ENCODE measurements at places on chromosomes 11 and 22. TPM values are rescaled to one million over a fixed set of nuclear protein-coding genes. Genes with fewer than 3 reads are reported as not detected.
A peak's percentile ranks its signal among the peaks of the same experiment; 100 is the strongest.

The TMPRSS13 gene
- total RNA-seq = not detected

The TIMP3 gene
- 1,020 TPM for total RNA-seq

The MPZL2 gene
- not detected for total RNA-seq

The SESN3 gene
- total RNA-seq = 33.3 TPM

The ACR gene
- total RNA-seq = not detected

The PAK1 gene
- 44.2 TPM for total RNA-seq

The ABCG4 gene
- total RNA-seq = under 0.01 TPM

GRCh38 chr22:40004836-40005235 lies 10.1 kb downstream of the FAM83F start:
- peak; percentile 62 for DNase-seq

DNA sequence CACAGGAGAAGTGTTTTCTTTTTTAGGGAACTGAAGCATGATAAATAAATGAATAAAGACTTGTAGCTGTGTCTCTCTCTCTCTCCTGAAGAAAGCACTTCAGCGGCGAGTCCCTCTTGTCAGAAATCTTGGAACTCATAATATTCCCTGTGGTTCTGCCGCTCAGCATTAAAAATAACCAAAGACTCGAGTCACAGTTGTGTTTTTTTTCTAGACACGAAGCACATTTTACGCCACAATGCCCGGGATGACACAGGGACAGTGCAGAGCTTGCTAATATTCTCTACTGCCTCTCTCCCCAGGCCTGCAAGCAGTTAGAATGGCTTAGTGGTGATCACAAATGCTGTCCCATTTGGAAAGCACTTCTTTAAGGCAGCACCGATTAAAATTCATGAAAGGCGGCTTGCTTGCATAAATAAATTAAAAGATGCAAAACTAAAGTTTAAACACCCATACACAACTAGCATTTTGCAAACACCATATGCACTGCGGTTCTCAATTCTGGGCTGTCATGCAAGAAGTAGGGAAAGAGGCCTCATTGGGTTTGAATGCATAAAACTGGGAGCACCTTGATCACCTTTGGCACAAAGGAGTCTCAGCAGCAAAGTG lies 597.4 kb downstream of the SOX6 start:
- DNase-seq = no peak

DNA sequence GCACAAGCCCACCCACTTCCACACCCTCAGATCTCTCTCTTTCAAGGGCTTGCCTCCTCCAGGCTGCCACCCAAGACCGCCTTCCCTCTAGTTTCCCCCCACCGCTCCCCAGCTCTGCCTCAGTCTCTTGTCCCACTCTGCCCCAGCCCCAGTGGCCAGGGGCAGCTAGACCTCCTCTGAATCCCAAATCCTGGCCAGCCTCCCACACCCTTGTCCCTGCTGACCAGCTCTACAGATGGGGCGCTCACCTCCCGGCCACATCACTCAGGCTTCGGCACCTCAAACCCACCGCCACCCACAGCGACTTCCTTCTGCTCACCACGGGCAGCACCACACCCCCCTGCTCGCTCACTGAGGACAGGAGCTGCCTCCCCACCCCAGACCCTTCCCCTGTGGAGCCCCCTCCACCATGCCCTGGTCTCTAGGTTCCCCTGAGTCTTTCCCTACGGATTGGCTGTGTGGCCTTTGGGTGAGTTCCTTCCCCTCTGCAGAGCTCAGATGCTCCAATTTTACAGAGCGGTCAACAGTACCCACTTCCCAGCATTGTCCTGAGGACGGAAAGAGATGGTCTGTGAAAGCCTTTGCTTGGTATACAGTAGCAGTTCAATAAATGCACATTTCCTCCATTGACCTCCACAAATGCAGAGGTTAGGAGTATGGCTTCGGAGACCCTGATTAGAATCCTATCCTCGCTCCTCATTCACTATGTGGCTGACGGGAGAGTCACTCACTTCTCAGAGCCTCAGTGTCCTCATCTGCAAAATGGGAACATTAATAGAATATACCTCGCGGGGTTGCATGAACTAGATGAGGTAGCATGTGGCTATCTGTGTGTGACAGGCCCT lies 11.5 kb upstream of the SPI1 start:
- peak; percentile 66 for DNase-seq

DNA sequence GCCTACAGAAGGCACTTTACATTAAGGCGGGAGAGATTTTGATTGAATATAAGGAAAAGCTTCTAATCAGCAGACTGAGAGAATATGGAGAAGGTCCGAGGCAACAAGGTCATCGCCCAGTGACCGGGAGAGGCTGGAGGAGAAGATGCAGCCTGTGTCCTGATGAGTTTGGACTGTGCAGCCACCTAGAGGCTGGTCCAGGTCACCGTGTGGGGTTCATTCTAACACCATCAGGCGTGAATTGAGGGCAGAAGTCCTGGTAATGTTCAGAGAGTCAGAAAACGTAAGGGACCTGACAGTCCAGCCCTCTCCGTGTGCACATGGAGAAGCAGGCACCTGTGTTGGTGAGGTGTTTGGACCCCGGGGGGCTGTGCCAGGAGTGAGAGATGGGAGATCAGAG lies 102.7 kb downstream of the FEZ1 start:
- no peak for DNase-seq

GRCh38 chr22:44816141-44816540 lies 63.8 kb downstream of the ARHGAP8 start:
- DNase-seq = peak; percentile 57

DNA sequence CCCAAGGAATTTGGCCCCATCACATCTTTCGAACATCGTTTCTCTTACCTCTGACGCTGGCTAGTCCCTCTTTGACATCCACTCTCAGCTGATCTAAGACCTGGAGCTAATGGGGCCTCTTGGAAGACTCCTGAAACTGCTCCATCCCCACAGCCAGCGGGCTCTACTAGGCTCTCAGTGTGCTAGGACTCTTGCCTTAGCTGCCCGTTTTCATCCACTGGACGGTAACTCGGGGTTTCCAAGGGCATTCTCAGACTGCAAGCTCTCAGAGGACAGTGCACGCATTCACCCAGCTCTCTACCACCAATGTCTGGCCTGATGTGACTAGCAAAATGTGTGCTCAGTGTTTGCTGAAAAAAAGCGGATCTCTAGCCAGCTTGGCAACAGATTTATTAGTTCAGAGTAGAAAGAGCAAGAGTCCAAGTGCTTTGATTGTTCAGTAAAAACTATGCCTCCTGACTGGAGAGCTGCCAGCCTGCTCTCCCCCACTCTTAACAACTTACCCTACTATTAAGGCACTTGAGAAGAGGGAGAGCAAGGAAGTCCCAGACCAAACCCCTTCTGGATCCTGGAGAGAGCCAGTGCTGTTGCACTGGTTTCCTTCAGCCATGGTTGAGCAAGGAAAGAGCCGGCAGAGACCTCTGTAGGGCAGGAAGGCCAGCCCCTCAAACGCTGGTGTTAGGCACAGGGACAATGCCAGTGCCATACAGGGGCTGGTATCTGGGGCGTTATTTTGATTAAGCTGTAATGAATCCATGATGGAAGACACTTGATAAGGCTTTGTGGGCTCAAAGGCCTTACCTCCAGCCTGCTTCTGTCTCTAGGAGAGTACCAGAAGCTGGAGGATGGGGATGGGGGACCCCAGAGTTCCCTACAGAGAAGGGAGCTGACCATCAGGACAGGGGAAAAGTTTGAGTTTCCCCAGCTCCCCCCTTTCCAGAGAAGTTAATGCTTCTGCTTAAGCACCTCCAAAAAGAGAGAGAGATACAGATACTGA lies 9.2 kb downstream of the RELA start:
- DNase-seq = peak; percentile 39

GRCh38 chr22:20249797-20250354 lies 18.2 kb downstream of the RTN4R start:
- no peak for DNase-seq

DNA sequence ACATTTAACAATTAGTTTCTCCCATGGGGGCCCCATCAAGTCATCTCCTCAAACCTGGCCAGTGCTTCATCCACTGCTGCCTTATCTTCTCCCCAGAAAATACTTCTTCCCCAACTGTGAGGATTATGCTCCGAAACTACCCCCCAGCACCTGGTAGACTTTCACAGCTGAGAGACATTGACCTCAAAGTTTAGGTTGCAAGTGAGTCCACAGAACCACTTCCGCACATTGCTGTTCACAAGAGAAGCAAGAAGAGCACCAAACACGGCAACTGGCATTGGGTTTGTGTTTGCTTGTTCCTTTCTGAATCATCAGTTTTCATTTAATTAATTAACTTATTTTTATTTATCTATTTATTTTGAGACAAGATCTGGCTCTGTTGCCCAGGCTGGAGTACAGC lies 6.1 kb downstream of the MCHR1 start:
- DNase-seq = no peak

- no peak for DNase-seq
These were observed 18.1 kb upstream of the MYH9 start for GRCh38 chr22:36405671-36406538.

- DNase-seq = peak; percentile 53
These were observed 53.8 kb upstream of the BIRC3 start for GRCh38 chr11:102263379-102264003.

DNA sequence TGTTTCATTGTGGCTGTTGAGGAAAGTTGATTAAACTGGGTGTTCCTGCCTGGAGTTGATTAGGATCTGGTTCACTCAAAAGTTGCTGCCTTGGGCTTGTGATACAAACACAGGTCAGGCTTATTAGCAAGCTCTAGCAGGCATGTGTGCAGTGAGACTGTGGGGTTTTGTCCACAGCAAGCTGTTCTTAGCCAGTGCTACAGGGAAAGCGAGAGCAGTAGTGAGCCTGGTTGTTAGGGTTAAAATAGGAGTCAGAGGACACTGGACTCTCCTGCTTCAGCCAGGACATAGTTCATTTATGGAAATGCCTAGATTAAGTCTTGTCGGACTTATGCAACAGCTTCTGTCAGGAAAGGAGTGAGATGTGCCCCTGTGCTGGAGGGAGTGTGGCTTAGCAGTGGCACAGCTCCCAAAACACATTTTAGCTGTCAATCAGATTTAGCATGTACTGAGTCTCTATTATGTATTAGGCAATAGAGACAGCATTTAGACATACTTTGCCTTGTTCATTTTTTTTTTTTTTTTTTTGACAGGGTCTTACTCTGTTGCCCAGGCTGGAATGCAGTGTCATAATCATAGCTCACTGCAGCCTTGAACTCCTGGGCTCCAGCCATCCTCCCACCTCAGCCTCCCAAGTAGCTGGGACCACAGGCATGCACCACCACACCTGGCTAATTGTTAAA lies 8.7 kb downstream of the SNRPD3 start:
- DNase-seq = peak; percentile 31

GRCh38 chr11:88329563-88330250 lies 7.8 kb downstream of the CTSC start:
- no peak for DNase-seq

DNA sequence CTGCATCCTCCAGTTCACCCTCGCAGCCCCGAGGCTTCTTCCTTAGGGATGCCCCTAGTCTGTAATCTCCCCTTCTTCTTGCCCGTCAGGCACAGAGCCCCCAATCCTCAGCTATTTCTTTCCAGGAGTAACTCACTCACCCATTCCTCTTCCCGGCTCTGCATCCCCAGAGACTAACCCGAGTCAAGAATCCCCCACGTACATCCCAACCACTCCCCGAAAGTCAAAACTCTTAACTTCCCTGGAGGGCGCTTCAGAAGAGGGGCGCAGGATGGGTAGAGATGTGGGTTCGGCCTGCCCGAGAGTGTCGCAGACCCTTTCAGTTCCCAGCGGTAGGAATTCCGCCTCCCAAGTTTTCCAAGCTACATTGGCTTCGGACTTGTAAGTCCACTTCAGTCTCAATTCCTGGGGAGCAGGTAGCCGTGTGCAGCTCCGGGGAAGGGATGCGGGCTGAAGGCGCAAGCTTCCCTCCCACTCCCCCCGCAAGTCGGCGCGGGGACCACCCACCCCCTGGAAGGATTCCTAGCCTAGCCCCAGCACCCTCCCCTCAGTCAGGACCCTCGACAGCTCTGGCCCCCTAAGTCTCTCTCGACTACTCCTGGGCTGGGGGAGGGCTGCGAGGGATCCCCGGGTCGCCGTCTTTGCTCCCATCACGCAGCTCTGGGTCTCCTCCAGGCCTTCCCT lies 871 bp downstream of the BDNF start:
- no peak for DNase-seq

DNA sequence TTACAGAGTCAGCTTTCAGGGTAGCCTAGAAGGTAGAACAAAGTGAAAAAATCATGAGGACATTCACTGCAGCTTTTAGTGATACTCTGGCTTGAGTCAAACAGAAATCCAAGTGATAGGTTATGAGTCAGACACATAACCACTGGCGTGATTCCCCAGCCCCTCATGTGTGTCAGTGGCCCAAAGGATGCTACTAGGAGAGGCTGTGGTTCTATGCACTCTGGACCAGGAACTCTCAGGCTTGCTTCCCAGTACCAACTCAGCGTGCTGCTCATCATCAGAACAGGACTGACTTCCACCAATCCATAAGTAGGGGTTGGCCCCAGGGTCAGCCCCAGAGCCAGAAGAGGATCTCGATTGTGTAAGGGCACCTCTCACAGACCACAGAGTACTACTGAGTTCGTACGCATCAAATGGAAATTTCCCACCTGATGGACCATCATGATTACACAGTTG lies 116.8 kb downstream of the MED15 start:
- DNase-seq = peak; percentile 66

- no peak for DNase-seq
These were observed 76.1 kb upstream of the PAX6 start for GRCh38 chr11:31887180-31887579.

GRCh38 chr11:44028816-44029506 lies 18.8 kb upstream of the ACCSL start:
- no peak for DNase-seq

GRCh38 chr22:38930512-38930911 lies 26.9 kb upstream of the APOBEC3A start:
- DNase-seq = no peak

DNA sequence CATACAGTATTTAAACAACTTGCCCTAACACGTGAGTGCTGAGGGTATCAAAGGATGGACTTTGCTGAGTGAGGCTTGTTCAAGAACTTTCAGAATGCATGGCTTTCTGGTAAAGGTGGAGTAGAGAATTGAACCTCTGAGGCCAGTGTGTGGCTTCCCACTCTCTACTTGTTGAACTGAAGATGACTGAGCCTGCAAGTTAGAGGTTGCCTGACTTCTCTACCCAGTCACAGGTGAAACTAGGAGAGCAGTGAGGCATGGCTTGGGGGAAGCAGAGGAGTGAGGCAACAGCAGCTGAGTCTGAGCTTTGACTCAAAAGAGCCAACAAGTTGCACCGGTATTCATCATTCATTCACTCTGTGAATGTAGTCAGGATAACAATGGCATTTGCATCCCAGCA lies 256.4 kb upstream of the SESN3 start:
- DNase-seq = no peak

DNA sequence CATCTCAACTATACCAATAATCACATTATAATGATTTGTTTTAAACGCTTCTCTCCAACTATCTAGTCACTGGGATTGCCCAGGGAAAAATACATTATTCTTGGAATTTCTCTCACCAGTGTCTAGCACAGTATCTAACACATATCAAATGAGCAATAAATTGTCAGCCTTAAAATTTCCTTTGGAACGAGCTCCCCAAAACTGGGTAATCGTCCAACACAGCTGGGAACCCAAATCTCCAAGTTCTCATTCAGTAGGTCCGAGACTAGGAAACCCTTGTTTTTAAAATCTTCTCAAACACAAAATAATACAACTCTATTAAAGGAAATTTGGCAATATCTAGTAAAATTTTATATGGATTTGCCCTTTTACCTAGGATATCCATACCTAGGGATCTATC lies 327.8 kb upstream of the ARHGAP42 start:
- DNase-seq = no peak

All from osteoblast (primary cell).